ENCODE measurements at places on chromosomes 11 and 22.

GRCh38 chr22:41445129-41446056 lies 1.2 kb downstream of the TOB2 start:
- peak; percentile 59 for DNase-seq

DNA sequence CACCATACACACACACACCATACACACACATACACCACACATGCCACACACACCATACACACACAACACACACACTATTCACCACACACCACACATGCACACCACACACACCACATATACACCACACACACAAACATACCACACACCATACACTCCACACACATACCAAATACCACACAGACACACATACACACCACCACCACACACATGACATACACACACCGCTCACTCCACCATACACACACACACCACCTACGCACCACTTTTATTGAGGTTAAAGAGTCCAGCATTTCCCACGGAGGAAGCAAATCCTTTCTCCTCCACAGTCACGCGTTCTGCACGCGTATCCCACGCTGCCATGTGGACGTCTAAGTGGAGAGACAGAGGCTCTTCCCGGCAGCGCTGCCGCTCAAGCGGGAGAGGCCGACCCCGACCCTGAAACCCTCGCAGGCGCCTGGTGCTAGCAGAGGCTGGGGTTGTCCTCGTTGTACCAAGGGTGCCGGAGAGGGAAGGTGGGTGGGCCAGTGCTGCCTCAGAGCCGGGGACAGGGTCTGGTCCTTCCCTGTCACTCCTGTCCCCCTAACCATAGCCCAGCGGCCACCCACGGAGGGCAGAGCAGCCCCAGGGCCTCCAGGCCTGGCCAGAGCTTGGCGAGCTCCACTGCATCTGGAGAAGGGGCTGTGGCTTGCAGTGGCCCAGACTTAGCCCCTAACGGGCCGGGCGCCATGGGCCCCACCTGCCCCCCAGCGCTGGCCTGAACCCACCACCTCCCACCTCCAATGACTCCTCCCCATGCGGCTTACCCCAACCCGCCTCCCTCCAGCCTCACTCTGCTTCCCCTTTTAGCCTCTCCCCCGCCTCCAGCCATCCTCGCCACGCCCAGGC lies 1495.0 kb downstream of the BRD1 start:
- DNase-seq = no peak

DNA sequence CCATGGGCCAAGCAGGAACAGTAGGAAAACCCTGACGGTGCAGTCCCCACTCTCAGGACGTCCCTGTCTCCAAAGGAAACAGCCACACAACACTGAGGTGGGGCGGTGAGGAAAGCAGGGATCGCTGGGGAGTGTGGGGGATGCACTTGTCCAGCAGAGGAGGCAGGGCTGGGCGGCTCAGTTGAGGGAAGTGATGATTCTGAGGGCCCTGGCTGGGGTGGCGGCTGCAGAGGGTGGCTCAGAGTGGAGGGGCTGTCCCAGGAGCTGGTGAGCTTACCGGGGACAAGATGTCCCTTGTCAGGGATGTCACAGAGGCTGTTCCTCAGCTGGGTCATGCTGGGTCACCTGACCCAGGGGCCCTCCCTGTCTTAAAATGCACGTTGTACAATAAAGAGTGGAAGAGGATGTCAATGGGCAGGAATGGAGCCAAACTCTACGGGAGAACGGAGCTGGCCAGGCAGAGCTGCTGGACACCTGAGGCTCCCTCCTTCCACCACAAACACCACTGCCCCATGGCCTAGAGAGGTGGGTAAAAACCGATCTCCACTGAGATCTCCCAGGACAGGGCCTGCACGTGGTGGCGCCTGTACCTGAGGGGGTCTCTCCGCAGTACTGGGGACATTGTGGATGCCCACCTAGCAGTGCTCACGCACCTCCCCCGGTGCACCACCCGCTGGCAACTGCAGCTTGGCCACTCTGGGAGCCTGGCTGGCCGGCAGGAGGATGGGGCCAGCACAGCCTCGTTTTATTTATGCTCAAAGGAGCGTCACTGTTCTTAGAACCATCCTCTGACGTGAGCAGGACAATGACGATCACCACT lies 9.7 kb upstream of the EFCAB6 start:
- DNase-seq = no peak

GRCh38 chr11:88508759-88509581 lies 171.4 kb upstream of the CTSC start:
- no peak for DNase-seq

- DNase-seq = no peak
Measured at GRCh38 chr11:2310073-2310785, 8.4 kb downstream of the TSPAN32 start.

DNA sequence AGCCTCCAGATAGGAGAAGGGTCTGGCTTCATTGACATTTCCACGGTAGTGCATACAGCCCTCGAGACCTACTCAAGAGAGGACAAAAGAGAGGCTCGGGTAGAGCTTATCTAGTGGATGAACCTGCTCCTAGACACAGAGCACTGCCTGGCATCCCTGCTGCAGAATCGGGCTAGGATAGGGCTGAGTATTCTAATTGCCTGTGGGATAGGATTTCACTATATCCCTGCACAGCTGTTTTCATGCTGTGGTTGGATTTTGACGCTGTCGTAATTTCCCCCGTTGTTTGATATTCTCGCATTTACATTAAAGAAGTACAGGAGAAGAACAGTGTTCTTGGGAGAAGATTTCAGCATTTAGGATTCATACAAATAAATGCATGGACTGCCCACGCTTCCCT lies 107.8 kb downstream of the KIRREL3 start:
- DNase-seq = no peak

GRCh38 chr22:41746567-41747400 lies 47.5 kb downstream of the MEI1 start:
- DNase-seq = peak; percentile 73

GRCh38 chr22:38824585-38824984 lies 19.2 kb downstream of the NPTXR start:
- DNase-seq = peak; percentile 56

DNA sequence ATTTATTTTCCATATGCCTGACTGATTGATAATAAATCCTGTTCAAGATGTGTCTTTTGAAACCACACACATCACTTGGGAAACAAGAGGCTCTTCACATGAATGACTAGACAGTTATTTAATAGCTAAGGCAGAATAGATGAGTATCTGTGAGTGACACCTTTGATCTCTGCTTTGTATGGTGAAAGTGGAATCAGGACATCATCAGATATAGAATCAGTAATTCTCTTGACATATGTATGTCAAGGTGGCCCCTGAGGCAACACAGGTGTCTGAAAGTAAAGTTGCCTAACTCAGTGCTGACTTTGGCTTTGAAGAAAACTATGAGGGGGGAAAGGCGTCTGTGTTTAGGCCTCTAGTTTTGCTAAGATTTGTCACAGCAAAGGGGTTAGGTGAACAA lies 11.5 kb upstream of the CASP4 start:
- DNase-seq = no peak

GRCh38 chr22:49435596-49435995 lies 392.1 kb downstream of the BRD1 start:
- no peak for DNase-seq

DNA sequence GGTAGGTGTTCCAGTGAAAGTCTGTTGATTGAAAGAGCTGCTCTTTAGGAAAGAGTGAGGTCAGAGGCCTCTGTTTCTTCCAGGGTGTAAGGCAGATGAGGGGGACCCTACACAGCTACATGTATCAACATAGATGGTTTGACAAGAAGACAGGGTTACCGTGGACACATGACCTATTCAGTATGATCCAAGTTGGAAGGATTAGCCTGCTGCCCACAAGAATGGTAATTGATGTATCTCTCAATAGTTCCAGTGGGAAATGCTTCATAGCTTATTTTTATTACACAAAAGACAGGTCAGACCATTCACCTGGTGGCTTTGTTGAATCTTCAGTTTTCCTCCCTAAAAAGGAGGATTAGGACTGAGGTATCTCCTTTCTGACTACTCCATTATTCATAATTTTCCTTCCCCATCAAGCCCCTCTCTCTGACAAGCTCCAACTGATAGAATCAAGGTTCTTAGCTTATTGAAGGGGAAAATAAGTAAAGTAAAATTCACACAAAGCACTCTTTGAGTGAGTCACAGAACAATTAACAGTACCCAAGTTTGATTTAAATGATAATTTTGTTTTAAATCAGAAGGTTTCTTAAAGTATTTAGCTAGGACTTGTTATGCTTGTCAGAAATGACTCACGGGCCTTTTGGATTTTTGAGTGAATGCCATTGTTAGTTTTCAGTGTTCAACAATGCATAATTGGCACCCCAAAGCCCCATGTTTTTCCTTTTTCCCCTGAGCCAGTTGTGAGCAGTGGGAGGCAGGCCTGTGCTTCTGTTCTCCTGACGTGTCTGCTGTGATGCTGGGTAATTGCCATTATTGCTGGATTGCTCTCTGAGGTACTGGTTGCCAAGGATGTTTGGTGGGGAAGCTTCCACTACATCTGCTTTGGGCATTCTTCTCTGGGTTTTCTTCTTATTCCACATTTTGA lies 373.2 kb downstream of the DDX10 start:
- no peak for DNase-seq

DNA sequence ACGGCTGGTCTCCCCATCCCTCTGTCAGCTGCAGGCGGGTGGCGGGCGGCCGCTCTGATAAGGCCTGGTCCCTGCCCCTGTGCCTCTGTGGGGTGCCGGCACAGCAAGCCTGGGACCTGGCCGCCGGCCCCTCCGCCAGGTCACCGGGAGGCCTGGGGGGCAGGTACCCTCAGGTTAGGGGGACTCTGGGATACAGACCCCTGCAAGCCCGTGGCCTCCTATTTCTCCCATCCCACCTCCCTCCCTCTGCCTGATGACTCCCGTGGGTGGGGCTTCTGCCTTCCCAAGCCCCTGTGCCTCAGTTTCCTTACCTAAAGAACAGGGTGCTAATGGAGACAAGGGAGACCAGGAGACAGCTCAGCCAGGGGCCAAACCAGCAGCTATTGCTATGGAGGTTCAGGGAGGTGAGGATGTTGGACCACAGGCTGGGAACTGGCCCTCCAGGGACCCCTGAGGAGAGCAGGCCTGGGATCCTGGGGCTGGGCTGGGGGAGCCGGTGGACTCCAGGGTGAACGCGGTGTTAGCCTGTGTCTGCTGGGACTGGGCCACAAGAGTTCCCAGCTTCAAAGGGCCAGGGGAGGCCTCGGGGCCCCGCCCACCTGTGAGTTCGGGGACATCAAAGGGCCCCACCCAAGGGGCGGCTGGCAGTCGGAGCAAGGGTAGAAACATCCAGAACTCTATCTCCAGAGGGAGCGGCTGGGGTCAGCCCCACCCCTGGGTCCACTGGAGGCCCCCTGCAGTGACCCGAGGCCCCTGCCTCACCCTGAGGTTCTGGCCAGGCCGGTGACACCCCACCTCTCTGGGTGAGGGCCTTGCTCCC lies 32.0 kb upstream of the TH start:
- DNase-seq = no peak

Measured in B cell (primary cell).